Osteocyte (in vitro differentiated cells): ENCODE measurements at places on chromosomes 12 and 14. TPM values are rescaled to one million over a fixed set of nuclear protein-coding genes. Genes with fewer than 3 reads are reported as not detected.

- H3K4me3 ChIP-seq: no peak overlapping the region
- peaks cover 2% of the 10 kb centered on the region for H3K4me1 ChIP-seq
- H3K27me3 ChIP-seq: no peaks in the 10 kb centered on the region
- no peaks in the 10 kb centered on the region for H3K36me3 ChIP-seq
Measured at GRCh38 chr14:79568594-79568993, 642.7 kb downstream of the DIO2 start.

DNA sequence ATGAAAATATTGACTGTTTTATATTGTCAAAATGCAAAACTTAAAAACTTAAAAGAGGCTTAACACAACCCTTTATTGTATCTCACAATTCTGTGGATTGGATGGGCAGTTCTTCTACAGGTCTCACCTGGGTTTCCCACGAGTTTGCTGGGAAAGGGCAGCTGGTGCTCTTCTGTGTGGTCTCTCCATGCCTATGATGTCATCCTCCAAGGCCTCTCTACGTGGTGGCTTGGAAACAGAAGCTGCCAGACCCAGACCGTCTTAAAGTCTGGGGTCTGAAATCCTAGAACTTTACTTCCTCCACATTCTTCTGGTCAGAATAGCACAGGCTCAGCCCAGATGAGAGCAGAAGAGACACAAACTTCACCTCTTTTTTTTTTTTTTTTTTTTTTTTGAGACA is 36.5 kb upstream of the KICS2 start:
- DNase-seq: no peak
- no peaks in the 10 kb centered on the region for H3K36me3 ChIP-seq
- H3K27ac ChIP-seq: no peak overlapping the region
- no peak overlapping the region for H3K4me3 ChIP-seq

GRCh38 chr12:3138941-3139511 is 61.8 kb downstream of the TSPAN9 start:
- H3K36me3 ChIP-seq: peaks cover 4% of the 10 kb centered on the region
- H3K4me1 ChIP-seq: peaks cover 64% of the 10 kb centered on the region
- H3K4me3 ChIP-seq: no peak overlapping the region
- H3K27ac ChIP-seq: no peak overlapping the region
- no peak for DNase-seq

The ESR2 gene
- total RNA-seq: 0.16 and 0.18 TPM in 2 replicates

The PLEK2 gene
- not detected in 2 replicates for total RNA-seq
